NCI-H187 treated with DMSO at 0.1 percent for 48 hours (cell line): ENCODE measurements at places on chromosomes 16 and 17.

DNA sequence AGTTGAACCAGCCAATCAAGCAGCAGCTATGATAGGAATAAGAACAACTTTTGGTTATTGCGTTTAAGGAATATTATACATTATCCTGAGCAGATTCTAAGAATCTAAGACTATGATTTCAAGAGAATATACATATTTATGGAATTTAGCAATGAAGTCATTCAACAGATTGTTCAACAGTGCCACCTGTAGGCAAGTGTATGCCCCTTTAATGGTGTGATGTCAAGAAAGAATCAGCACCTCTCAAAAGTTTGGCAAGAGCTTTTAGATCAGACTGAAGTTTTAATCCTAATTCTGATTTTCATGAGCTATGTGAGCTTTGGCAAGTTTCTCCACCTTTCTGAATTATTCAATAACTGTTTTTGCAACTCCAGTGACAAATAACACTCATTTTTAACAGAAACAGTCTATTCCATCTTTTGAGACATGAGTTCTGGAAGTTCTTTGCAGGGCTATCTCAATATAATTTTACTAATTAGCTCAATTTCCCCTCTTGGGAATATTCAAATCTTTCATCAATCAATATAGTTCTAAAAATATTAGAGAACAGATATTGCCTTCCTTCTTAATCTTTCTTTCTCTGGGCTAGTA, 474.3 kb upstream of the TOM1L1 start:
- no peak for DNase-seq

DNA sequence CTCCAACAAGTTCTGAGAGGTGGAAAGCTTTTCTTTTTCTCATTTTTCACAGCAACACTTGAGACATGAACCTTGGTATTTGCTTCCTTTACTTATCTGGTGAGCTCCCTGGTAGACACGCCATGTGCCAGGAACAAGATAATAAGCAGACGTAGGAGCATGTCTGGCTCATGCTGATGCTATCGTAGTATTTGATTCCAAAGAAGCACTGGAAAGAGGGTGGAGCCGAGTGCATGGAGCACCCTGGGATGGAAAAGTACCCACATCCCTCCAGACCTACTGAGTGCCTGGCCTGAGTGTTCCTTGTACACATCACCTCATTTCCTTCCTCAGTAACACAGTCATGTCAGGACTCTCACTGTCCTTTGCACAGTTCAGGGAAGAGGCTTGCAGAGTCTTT, 231.0 kb downstream of the CBLN1 start:
- no peak for DNase-seq

- DNase-seq: no peak
Observed at GRCh38 chr17:30148376-30148775, 31.8 kb downstream of the NSRP1 start.

DNA sequence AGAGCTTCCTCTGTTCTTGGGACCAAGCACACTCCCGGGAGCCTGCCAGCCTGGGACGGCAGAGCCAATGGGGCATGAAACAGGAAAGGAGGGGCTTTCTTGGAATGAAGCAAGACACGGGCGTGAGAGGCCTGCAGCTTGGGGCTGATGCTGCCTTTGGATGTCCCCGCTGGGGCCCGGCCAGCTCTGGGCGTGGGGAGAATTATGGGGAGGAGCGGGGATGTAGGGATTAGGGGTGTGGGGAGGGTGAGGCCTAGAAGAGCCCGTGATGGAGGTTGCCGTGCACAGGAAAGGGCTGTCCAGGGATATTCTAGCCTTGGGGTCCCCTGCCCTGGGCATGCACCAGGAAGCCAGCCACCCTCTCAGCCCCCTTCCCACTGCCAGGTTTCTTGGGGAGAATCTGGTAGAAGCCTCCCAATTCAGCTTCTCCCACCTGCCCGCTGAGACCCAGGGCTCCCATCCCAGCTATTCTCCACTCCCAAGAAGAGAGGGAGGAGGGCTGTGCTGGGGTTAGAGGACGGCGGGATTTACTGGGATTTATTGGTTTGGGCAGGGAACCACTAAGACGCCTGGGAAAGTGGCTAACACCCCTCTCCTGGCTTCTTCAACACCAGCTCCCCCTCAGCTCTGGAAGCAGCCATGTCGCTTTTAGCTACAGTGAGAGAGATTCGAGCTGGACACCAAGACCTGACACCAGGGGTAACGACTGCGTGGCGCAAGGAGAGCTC, 20.0 kb upstream of the NXPH3 start:
- no peak for DNase-seq

DNA sequence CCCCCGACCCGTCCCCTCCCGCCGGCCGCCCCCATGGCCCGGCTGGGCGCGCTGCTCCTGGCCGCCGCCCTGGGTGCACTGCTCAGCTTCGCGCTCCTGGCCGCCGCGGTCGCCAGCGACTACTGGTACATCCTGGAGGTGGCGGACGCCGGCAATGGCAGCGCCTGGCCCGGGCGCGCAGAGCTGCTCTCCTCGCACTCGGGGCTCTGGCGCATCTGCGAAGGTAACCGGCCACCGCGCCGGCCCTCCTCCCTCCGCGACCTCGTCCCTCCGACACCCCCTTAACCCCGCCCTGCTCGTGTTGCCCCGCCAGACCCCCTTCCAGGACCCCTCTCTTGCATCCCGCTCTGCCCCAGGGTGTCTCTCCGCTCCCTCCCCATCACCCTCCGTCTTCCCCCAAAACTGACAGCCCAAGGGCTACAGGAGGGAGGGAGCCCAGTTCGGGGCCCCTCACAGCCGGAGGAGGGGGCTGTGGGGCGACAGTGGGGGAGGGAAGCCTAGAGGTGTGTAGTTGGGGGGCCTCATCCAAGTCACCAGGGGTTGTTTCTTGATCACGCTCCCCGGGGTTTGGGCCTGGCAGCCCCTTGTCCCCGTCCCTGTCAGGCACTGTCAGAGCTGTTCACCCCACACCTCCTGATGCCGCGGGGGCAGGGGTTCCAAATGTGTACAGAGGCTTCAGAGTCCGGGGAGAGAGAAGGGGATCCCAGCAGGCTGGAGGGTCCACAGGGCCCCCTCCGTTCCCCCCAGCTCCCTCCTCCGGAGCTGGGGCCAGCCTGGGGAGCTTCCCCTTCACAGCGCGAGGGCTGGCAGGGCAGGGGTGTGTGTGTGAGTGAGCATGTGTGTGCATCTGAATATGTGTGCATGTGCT, 794 bp downstream of the TMEM235 start:
- no peak for DNase-seq

DNA sequence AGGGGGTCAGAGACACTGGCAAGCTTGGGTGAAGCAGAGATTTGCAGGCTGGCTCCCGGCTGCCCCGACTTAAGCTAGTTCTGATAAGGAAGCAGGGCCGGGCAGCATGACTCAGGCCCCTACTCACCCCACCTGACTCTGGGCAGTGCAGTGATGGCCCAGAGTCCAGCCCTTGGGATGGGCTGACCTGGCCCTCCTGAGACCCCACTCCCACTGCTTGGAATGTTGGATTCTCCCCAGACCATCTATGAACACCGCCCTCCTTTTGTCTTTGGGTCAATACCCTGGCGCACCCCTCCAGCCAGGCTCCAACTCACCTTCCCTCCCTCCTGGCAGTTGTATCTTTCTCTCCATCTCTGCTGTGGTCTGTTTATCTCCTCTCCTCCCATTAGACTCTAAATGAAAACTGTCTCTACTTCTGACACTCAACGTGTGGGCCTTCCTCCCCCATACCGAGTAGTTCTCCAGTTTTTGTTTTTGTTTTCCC, 21.0 kb downstream of the LGALS3BP start:
- no peak for DNase-seq

GRCh38 chr17:50961282-50962220, 95.4 kb upstream of the TOB1 start:
- no peak for DNase-seq

- no peak for DNase-seq
Observed at GRCh38 chr16:3859889-3860288, 20.6 kb downstream of the CREBBP start.

DNA sequence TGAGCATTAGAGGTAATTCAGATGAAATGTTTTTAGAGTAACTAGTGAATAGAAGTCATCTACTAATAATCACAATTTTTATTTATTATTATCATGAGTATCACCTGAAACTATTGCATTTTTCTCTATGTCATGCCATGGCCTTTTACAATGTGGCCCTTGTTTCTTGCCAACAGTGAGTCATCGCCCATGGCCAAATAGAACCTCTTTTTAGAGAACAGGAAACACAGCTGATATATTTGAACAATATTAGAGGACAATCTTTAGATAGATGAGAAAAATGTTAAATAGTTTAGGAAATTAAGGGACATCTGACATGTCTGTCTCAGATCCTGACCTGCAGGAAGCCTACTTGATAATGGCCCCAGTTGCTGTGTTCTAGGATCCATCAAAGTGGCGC, 1584.4 kb upstream of the GOT2 start:
- no peak for DNase-seq

DNA sequence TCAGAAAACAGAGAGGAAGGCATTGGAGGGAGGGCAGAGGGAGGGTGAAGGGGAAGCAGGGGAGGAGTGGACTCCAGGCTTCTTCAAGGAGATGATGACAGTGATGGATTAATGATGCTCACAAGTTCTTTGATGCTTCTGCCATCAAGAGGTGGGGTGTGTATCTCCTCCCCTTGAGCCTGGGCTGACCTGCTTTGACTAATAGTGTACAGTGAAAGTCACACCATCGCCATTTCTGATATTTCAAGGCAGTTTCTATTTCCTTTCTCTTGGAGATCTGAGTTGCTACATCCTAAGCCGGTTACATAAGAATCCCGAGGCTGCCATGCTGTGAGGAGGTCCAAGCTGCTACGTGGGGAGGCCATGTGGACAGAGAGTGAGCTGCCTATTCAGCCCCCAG, 312.5 kb downstream of the MAF start:
- DNase-seq: no peak
